ENCODE measurements at places on chromosomes 16 and 17.

DNA sequence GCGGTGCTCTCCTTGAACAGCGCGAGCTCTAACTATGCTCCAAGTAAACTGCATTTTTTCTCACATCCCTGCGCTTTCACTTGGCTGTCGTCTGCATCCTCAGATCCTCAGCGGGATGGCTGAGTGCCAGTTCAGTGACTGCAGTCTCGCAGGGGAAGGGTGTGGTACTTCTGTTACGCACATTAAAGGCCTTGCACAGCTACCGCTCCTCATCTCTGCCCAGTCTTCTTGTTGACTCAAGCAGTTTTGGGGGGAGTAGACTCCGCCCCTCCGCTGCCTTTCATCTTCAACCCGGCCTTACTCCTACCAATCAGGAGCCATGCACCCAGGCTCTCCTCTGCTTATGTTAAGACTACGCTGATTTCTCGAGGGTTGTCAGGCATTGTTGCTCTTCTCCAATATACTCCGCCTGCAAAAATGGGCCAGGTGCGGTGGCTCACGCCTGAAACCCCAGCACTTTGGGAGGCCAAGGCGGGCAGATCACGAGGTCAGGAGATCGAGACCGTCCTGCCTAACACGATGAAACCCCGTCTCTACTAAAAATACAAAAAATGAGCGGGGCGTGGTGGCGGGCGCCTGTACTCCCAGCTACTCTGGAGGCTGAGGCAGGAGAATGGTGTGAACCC lies 10.0 kb downstream of the ATP5PD start:
- H3K4me3 ChIP-seq: no peak overlapping the region
- H3K27ac ChIP-seq: no peak overlapping the region

DNA sequence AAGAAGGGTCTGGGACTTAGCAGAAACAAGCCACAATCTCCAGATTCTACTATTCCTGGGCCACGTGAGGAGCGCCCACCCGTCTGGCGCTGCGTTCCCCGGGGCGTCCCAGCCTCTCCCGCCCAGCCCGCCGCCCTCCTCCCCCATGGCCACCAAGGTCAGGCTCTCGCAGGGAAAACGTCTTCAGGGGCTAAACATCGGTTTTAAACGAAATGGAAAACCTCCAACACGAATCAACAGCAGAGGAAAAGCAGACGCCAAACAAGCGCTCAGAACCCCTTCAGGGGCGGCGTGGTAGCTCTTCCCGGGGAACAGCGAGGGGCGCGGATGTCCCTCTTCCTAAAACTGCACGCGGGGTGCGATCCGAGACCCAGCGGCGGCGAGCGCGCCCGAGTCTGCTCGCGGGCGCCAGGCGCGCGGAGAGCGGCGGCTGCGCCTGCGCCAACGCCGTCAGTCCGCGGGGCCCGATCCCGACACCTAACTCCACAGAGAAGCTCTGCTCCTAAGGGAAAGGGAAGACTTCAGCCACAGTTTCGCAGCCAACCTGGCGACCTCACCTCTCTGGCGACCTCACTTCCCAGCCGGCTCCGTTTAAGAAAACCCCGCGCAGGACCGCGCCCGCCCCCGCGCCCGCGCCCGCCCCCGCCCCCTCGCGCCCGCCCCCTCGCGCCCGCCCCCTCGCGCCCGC lies 505 bp upstream of the COG1 start:
- peak overlapping the region; percentile 98 for H3K27ac ChIP-seq
- peak overlapping the region; percentile 91 for H3K4me3 ChIP-seq
- no peaks in the 10 kb centered on the region for H3K27me3 ChIP-seq
- DNase-seq: peak; percentile 92

DNA sequence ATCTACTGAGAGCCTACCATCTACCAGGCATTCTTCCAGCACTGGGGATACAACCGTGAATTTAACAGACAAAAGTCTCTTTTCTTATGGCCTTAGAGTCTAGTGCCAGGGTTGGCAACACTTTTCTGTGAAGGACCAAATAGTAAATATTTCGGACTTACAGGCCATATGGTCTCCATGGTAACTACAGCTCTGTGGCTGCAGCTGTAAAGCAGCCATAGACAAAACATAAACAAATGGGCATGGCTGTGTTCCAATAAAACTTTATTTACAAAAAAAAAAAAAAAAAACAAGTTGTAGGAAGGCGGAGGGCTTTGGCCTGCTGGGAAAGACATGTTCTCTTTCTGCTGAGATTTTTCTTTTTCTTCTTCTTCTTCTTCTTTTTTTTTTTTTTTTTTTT lies 98.7 kb downstream of the ABCC12 start:
- no peaks in the 10 kb centered on the region for H3K27me3 ChIP-seq
- H3K27ac ChIP-seq: no peak overlapping the region
- peaks cover 31% of the 10 kb centered on the region for H3K4me1 ChIP-seq
- no peak overlapping the region for H3K4me3 ChIP-seq
- H3K36me3 ChIP-seq: no peaks in the 10 kb centered on the region

GRCh38 chr17:78678222-78678557 lies 101.0 kb upstream of the DNAH17 start:
- DNase-seq: no peak
- H3K27me3 ChIP-seq: no peaks in the 10 kb centered on the region
- peaks cover 5% of the 10 kb centered on the region for H3K4me1 ChIP-seq
- no peaks in the 10 kb centered on the region for H3K36me3 ChIP-seq

Measured in mesendoderm (in vitro differentiated cells).